Sigmoid colon (tissue), 7 donors: ENCODE measurements at places on chromosomes 7 and 10. TPM values are rescaled to one million over a fixed set of nuclear protein-coding genes. Genes with fewer than 3 reads are reported as not detected.

The ANK3 gene
- polyA plus RNA-seq: 29.4 TPM

The PNLIPRP3 gene
- not detected for polyA plus RNA-seq

DNA sequence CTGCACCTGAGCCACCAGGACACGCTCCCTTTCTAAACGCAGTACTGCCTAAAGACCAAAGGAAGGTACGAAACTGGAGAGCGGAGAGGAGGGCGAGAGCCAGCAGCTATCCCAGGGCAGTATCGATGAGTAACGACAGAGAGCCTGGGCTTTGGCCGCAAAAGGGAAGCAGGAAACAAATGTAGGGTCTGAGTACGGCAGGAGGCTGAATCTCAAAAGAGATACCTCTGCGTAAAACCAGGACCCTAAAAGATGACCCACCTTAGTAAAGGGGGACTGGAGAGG, 20.4 kb downstream of the PARP12 start:
- H3K36me3 ChIP-seq: peaks cover 4% of the 10 kb centered on the region
- H3K27ac ChIP-seq: no peak overlapping the region
- no peaks in the 10 kb centered on the region for H3K27me3 ChIP-seq
- H3K4me3 ChIP-seq: no peak overlapping the region

The ING3 gene
- polyA plus RNA-seq: 9.6 TPM

- DNase-seq: no peak
- H3K36me3 ChIP-seq: no peaks in the 10 kb centered on the region
- H3K27ac ChIP-seq: no peak overlapping the region
- no peaks in the 10 kb centered on the region for H3K4me1 ChIP-seq
- no peak overlapping the region for H3K4me3 ChIP-seq
- H3K27me3 ChIP-seq: no peaks in the 10 kb centered on the region
Observed at GRCh38 chr7:49327155-49327554, 402.8 kb downstream of the CDC14C start.

GRCh38 chr10:48468866-48469511, 135.9 kb downstream of the ARHGAP22 start:
- H3K27ac ChIP-seq: no peak overlapping the region
- H3K4me1 ChIP-seq: peaks cover 30% of the 10 kb centered on the region
- peak; percentile 48 for DNase-seq
- H3K4me3 ChIP-seq: no peak overlapping the region

DNA sequence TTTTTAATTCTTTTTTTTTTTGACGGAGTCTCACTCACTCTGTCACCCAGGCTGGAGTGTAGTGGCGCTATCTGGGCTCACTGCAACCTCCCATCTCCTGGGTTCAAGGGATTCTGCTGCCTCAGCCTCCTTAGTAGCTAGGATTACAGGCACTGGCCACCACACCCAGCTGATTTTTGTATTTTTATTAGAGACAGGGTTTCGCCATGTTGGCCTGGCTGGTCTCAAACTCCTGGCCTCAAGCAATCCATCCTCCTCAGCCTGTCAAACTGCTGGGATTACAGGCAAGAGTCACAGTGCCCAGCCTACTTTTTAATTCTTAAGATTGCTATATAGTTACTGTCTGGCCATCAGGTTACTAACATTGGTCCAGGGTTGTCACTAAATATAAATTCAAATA, 59.6 kb downstream of the ZNF277 start:
- no peak for DNase-seq
- H3K4me1 ChIP-seq: peaks cover 23% of the 10 kb centered on the region
- H3K27me3 ChIP-seq: no peaks in the 10 kb centered on the region
- H3K36me3 ChIP-seq: no peaks in the 10 kb centered on the region
- H3K4me3 ChIP-seq: no peak overlapping the region
- H3K27ac ChIP-seq: no peak overlapping the region

The FAM25G gene
- 1.8 TPM for polyA plus RNA-seq

DNA sequence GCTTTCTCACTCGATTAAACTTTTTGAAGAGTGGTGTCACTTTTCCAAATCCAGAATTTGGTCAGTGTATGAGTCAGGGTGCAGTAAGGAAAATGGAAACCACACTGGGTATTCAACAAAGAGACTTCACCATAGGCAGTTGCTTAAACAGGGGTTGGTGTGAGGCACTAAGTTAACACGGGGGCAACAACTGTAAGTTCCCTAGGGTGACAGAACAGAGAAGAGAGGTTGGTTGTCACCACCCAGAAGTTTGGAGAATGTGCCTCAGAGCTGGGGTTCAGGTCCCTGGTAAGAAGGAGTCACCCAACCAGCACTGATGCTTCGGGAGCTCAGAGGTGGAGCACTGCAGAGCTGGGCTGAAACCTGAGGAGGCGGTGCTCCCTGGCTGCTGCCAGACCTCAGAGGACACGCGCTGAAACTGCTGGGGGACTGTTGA, 170.4 kb downstream of the ARID5B start:
- H3K4me3 ChIP-seq: no peak overlapping the region
- peaks cover 63% of the 10 kb centered on the region for H3K36me3 ChIP-seq
- peaks cover 71% of the 10 kb centered on the region for H3K4me1 ChIP-seq
- H3K27me3 ChIP-seq: no peaks in the 10 kb centered on the region
- no peak for DNase-seq
- H3K27ac ChIP-seq: peak overlapping the region; percentile 84

The EIF4EBP2 gene
- polyA plus RNA-seq: 76.3 TPM

The HABP2 gene
- polyA plus RNA-seq: not detected

The MACROH2A2 gene
- 4.8 TPM for polyA plus RNA-seq

The SPAG6 gene
- polyA plus RNA-seq: not detected

DNA sequence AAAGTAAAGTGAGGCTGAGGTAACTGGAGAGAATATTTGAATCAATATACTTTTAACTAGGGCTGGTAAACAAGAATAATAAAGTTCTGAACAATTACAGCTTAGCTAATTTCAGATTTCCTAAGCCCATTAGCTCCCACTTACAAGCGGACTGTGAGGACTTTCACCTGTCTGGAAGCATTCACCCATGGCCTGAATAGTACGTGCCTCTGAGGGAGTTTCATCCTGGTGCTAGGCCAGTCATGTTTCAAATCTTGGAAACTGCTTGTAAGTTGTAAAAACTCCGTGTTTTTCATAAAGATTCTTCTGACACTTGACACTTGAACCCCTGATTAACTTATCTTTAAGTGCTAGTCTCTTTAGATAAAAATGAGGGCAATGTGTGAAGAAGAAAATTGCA, 975.2 kb upstream of the GHITM start:
- H3K4me3 ChIP-seq: no peak overlapping the region
- no peaks in the 10 kb centered on the region for H3K4me1 ChIP-seq
- no peaks in the 10 kb centered on the region for H3K27me3 ChIP-seq

DNA sequence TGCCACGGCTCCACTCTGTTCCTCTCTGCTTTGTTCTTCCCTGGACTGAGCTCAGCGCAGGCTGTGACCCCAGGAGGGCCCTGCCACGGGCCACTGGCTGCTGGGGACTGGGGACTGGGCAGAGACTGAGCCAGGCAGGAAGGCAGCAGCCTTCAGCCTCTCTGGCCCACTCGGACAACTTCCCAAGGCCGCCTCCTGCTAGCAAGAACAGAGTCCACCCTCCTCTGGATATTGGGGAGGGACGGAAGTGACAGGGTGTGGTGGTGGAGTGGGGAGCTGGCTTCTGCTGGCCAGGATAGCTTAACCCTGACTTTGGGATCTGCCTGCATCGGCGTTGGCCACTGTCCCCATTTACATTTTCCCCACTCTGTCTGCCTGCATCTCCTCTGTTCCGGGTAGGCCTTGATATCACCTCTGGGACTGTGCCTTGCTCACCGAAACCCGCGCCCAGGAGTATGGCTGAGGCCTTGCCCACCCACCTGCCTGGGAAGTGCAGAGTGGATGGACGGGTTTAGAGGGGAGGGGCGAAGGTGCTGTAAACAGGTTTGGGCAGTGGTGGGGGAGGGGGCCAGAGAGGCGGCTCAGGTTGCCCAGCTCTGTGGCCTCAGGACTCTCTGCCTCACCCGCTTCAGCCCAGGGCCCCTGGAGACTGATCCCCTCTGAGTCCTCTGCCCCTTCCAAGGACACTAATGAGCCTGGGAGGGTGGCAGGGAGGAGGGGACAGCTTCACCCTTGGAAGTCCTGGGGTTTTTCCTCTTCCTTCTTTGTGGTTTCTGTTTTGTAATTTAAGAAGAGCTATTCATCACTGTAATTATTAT, 1.2 kb downstream of the CLDN4 start:
- no peaks in the 10 kb centered on the region for H3K36me3 ChIP-seq
- peaks cover 13% of the 10 kb centered on the region for H3K4me1 ChIP-seq
- H3K27ac ChIP-seq: no peak overlapping the region
- DNase-seq: no peak

DNA sequence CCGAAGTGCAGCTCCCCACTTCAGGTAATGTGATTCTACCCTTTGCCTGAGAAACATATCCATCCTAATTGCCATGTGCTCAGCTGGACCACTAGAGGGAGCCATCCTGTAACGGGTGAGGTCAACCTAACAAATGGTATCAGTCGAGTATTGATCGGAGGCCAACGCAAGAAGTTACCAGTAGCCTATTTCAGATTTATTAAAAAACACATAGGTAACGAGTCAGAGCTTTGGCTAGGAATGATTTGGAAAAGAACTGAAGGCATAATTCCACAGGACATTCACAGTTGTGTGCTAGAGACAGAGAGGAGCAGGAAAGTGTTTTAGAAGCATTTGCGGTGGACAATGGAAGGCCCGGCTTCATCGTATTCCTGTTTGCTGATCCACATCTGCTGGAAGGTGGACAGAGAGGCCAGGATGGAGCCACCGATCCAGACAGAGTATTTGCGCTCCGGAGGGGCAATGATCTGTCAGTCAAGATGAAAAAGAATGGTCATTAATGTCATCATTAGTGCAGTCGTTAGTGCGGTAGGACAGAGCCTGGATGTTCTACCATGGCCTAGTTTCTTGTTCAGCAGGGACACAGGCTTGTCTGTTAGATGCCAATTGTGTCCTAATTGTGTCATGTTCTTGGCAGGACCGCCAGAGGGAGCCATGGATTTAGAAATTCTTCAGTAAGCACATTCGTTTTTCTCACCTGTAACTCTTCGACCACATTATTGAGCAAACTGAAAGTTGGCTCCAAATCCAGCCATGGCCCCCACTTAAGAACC, 17.5 kb downstream of the ACTA2 start:
- DNase-seq: peak; percentile 94
- H3K4me3 ChIP-seq: no peak overlapping the region
- H3K27me3 ChIP-seq: no peaks in the 10 kb centered on the region
- peak overlapping the region; percentile 95 for H3K27ac ChIP-seq

The CALML3 gene
- polyA plus RNA-seq: not detected

- H3K27me3 ChIP-seq: no peaks in the 10 kb centered on the region
- no peak overlapping the region for H3K27ac ChIP-seq
- no peak for DNase-seq
- H3K4me3 ChIP-seq: no peak overlapping the region
- no peaks in the 10 kb centered on the region for H3K36me3 ChIP-seq
Observed at GRCh38 chr7:15403751-15404150, 158.1 kb downstream of the AGMO start.

The COL26A1 gene
- polyA plus RNA-seq: not detected

DNA sequence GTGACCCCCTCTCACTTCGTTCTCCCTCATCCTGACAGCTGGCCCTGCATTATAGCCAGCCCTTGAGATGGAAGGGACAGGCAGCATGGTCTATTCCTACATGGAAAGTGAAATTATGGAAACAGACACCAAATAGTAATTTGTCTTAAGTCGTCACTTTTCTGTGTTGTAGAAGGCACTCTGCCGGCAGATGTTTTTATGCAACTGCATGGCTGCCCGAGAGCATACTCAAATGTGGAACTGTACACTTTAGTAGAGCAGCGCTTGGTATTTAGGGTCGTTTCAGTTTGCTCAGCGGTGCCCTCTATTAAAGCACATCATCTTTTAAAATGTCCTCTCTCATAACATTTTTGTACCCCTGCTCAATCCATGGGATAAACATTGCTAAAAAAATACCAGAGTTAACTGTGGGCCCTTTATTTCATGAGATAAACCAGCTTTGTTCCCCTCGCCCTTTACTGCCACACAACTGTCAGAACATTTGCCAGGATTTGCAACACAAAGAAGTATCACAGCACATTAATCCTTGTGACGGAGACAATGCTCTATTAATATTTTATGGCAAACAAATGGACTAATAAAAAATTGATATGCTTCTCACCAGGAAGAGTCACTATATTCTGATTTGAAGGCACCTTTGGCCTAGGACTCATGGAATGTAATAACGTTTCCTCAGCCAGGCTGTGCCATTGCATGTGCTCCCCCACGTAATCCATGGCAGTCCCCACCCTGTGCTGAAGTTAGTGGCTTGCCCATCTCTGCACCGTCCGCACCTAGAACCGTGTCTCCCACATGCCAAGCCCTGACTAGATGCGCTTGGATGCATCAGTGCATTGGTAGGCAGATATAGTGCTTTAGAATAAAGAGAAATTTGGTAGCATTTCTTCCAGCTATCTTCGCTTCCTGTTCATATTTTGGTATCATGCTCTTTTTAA, 221.3 kb downstream of the PAXIP1 start:
- H3K4me1 ChIP-seq: no peaks in the 10 kb centered on the region
- H3K4me3 ChIP-seq: no peak overlapping the region
- no peaks in the 10 kb centered on the region for H3K36me3 ChIP-seq

DNA sequence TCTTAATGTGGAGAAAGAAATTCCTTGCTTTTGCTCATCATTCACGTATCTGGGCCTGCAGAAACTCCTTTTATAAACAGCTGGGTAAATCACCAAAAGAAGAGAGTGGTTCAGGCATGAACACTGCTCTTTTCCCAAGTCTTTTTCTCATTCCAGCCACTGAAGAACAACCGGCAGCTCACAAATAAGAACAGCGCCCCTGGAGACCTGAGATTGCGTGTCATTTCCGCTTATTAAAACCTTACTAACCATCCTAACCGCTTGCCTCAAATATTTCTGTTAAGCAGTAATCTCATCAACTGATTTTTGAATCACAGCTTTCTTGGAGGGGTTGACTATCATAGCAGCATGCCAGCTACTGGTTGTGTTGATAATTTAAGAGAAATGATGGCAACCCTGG, 213.0 kb upstream of the PLXNA4 start:
- no peaks in the 10 kb centered on the region for H3K4me1 ChIP-seq
- no peak for DNase-seq
- no peaks in the 10 kb centered on the region for H3K36me3 ChIP-seq
- no peak overlapping the region for H3K4me3 ChIP-seq

- H3K27me3 ChIP-seq: peaks cover 9% of the 10 kb centered on the region
- no peaks in the 10 kb centered on the region for H3K36me3 ChIP-seq
- H3K4me3 ChIP-seq: no peak overlapping the region
- DNase-seq: no peak
- H3K4me1 ChIP-seq: no peaks in the 10 kb centered on the region
- no peak overlapping the region for H3K27ac ChIP-seq
Observed at GRCh38 chr7:32293833-32294232, 196.3 kb downstream of the LSM5 start.

GRCh38 chr10:36468620-36469019, 656.8 kb upstream of the ANKRD30A start:
- no peak overlapping the region for H3K4me3 ChIP-seq
- no peak overlapping the region for H3K27ac ChIP-seq
- no peaks in the 10 kb centered on the region for H3K4me1 ChIP-seq
- H3K27me3 ChIP-seq: no peaks in the 10 kb centered on the region
- no peaks in the 10 kb centered on the region for H3K36me3 ChIP-seq
